NCI-H1417 treated with DMSO at 0.1 percent for 48 hours (cell line): ENCODE measurements at places on chromosomes 3 and 15.

DNA sequence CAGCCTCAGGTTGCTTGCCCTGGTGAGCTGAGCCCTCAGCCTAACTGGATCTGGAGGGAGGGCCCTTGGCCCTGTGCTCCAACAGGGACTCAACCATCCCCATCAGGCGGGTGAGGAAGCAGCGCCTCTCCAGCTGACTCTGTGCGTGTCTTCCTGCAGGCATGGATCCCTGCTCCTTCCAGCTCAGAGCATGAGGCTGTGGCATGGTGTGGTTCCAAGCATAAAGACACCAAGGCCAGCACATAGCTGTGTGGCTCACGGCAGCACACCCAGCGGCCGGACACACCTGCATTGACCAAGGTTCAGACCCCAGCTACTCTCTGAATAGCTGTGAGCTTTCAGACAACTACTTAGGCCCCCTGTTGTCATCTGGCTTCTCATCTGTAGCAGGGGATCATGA lies 131.0 kb upstream of the PLXNA1 start:
- no peak for DNase-seq

GRCh38 chr15:83545804-83546511 lies 98.8 kb downstream of the SH3GL3 start:
- DNase-seq, result no peak

- no peak for DNase-seq
Measured at GRCh38 chr15:65058394-65059368, 9.1 kb downstream of the RASL12 start.

DNA sequence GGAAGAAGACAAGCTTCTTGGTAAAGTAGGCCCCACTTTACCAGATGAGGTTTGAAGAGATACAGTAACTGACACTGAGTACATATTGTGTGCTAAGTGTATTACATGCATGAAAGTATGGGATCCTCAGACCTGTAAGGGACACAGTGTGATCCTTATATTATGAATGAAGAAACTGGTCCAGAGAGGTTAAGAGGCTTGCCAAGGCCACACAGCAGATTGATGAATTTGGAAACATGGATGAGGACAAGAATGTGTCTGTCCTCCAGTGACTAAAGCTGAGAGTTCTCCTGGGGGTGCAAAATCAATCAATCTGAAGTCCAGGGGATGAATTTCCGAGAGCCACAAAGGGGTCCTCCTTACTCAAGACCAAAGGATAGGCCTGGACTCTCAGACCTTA lies 31.4 kb upstream of the MRPS22 start:
- no peak for DNase-seq

GRCh38 chr15:63013052-63013808 lies 29.3 kb upstream of the TPM1 start:
- no peak for DNase-seq

DNA sequence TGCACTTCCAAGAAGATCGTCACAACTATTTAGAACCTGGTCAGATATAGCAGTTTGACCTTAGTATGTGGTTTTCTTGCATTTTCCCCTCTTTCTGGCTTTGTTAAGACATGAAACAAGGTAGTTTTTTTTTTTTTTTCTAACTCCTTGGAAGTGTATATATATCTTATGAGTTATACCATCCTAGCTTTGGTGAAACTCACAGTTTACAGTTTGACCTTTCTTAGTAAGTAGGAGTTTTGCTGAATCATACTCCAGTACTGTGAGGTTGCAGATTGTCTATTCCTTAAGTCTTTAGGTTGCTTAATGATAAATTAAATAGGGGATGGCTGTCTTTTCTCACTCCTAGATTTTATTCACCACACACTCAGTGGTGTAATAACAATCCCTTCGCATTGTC lies 325.0 kb downstream of the RBMS3 start:
- no peak for DNase-seq

DNA sequence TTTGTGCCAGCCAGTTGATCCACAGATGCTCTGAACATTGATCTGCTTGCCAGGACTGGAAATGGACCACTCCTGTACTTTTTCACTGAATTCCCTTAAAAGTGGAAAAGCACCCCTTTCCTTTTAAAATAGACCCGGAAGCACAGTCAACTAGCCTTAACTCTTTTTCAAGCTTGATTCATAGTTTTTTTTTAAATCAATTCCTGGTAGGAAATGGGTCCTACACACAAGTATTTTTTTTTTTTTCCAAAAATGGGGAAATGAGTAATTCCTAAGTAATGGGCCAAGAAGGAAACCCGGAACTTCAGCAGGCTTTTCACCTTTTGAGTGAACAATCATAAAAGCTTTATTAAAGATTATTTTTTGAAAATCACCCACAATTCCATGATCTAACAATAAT lies 234.4 kb upstream of the ADAMTS9 start:
- no peak for DNase-seq

DNA sequence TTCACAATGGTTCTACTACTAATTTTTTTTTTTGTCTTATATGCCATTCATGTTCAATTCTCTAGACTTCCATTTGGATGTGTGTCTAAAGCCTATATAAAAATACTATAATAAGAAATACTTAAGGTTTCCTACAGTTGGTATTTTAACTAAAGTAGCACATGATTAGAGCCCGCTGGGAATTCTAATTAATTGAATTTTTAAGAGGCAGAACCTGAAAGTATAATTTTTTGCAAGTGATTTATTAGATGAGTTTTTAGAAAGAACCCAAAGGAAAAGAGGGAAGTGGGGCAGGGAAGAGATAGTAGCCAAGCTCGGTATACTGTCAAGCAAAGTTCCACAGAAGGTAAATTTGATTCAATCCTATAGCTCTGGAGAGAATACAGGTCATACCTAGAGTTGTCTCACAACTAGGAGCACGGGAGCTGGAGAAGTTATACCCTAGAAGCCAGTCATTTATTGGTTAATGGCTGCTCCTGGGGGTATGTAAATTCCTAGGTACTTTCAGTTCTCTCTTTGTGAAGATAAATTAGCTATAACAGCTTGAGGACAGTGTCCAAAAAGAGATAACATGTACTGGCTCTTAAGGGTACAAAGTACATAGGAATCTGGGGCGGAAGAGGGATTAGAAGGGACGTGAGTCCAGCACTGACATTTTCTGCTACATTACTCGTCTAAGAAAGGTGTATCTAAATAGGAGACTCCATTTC lies 225.6 kb downstream of the CNTN6 start:
- DNase-seq, result no peak

- no peak for DNase-seq
Measured at GRCh38 chr15:74626752-74627692, 11.4 kb downstream of the CLK3 start.
